ENCODE measurements at places on chromosomes 2 and 18.
A peak's percentile ranks its signal among the peaks of the same experiment; 100 is the strongest.

GRCh38 chr2:148132412-148132811 lies 111.5 kb downstream of the MBD5 start:
- no peaks in the 10 kb centered on the region for H3K4me1 ChIP-seq
- no peak overlapping the region for H3K4me3 ChIP-seq
- no peaks in the 10 kb centered on the region for H3K36me3 ChIP-seq
- DNase-seq = no peak
- H3K27ac ChIP-seq = no peak overlapping the region
- no peaks in the 10 kb centered on the region for H3K27me3 ChIP-seq

- no peaks in the 10 kb centered on the region for H3K36me3 ChIP-seq
- H3K4me3 ChIP-seq = no peak overlapping the region
- H3K27ac ChIP-seq = no peak overlapping the region
- no peak for DNase-seq
- no peaks in the 10 kb centered on the region for H3K4me1 ChIP-seq
Observed at GRCh38 chr2:67839242-67839641, 223.6 kb downstream of the C1D start.

GRCh38 chr2:199315299-199316179 lies 142.2 kb downstream of the SATB2 start:
- no peaks in the 10 kb centered on the region for H3K27me3 ChIP-seq
- H3K36me3 ChIP-seq = no peaks in the 10 kb centered on the region
- no peak overlapping the region for H3K4me3 ChIP-seq
- H3K27ac ChIP-seq = no peak overlapping the region
- H3K4me1 ChIP-seq = no peaks in the 10 kb centered on the region

DNA sequence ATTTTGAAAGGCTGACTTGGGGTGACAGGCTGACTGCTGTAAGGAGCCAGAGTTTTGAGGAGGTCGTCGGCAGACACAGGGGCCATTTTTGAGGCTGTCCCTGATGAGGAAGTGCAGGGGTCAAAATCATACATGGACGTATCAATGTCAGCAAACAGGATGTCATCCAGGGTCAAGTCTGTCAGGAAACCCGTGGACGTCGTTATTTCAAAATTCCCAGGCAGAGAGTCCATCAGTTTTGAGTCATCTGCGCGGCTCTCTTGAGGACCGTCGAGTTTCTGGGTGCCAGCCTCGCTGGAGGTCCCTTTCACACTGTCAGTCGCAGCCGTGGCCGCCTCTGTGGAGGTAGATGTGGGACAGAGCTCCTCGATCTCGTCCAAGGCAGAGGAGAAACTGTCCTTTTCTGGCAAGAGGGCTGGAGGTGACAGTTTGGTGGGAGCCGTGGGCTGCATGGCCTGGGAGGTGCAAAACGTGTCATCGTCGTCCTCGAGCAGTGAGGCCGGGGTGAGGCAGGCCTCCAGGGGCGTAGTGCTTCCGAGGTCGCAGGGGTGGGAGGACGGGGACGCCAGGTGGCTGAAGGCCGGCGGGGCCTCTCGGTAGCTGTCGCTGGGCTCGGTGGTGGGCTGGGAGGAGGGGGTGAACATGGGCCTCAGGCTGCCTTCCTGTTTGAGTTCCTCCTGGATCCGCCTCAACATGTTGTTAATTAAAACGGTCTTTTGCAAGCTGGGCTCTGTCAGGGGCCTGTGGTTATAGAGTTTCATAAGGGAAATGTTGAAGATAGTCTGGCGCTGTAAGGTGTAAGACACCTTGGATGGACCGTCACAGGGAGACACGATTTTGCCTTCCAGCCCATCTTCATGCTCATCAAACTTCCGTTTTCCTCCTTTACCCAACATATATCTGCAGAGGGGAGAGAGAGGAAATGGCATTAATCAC lies 17.5 kb downstream of the SERTAD2 start:
- H3K27ac ChIP-seq = peak overlapping the region; percentile 74
- DNase-seq = no peak
- peaks cover 57% of the 10 kb centered on the region for H3K36me3 ChIP-seq
- no peak overlapping the region for H3K4me3 ChIP-seq

DNA sequence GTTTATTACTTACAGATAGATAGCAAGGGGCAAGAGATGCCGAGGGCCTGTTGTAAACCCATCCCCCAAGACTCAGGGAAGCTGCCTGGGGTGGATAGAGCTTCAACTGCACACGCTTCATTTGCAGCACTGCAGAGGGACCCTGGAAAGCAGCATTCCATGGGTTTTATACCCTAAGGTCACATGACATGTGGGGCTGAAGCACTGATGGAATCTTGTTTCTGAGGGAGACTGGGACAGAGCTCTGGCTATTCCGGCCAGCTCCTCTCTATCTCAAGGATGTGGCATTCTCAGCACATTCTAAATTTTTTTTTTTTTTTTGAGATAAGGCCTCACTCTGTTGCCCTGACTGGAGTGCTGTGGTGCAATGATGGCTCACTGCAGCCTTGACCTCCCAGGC lies 300.1 kb downstream of the MYCN start:
- no peaks in the 10 kb centered on the region for H3K36me3 ChIP-seq
- no peak overlapping the region for H3K27ac ChIP-seq
- DNase-seq = no peak
- H3K27me3 ChIP-seq = peaks cover 32% of the 10 kb centered on the region
- no peak overlapping the region for H3K4me3 ChIP-seq
- H3K4me1 ChIP-seq = no peaks in the 10 kb centered on the region

GRCh38 chr2:19225126-19225525 lies 133.3 kb downstream of the OSR1 start:
- H3K27me3 ChIP-seq = no peaks in the 10 kb centered on the region
- H3K4me1 ChIP-seq = no peaks in the 10 kb centered on the region
- H3K4me3 ChIP-seq = no peak overlapping the region
- no peak overlapping the region for H3K27ac ChIP-seq

DNA sequence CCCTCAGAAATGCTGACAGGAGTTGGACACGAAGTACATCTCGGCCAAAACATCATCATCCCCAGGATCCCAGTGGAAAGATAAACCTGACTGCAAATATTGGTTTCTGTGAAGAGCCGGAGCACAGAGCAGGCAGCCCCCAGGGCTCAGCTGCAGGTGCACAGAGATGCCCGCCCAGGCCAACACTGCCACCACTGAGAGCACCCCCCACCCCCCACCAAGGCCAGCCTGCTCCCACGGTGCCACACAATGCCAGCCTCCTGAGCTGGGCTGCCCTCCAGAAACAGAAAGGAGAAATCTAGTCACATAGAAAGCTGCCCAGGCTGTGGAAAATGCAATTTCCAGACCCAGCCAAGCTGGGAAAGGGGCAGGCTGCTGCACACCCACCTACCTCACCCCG lies 71.7 kb downstream of the GALNT14 start:
- no peaks in the 10 kb centered on the region for H3K27me3 ChIP-seq
- H3K36me3 ChIP-seq = no peaks in the 10 kb centered on the region
- no peak for DNase-seq
- H3K4me3 ChIP-seq = no peak overlapping the region
- no peak overlapping the region for H3K27ac ChIP-seq

- no peaks in the 10 kb centered on the region for H3K27me3 ChIP-seq
- no peaks in the 10 kb centered on the region for H3K36me3 ChIP-seq
- H3K4me3 ChIP-seq = no peak overlapping the region
- no peak for DNase-seq
Observed at GRCh38 chr18:27839141-27839540, 337.8 kb downstream of the CDH2 start.

- H3K27me3 ChIP-seq = peaks cover 15% of the 10 kb centered on the region
- peaks cover 25% of the 10 kb centered on the region for H3K4me1 ChIP-seq
- H3K36me3 ChIP-seq = no peaks in the 10 kb centered on the region
- no peak overlapping the region for H3K27ac ChIP-seq
- no peak for DNase-seq
Observed at GRCh38 chr2:240230291-240230931, 90.0 kb upstream of the OTOS start.

- no peaks in the 10 kb centered on the region for H3K4me1 ChIP-seq
- H3K27ac ChIP-seq = peak overlapping the region; percentile 42
- H3K27me3 ChIP-seq = no peaks in the 10 kb centered on the region
Observed at GRCh38 chr2:189253836-189254235, 74.3 kb upstream of the COL5A2 start.

GRCh38 chr2:8847400-8847799 lies 10.0 kb upstream of the KIDINS220 start:
- H3K27me3 ChIP-seq = peaks cover 22% of the 10 kb centered on the region
- H3K4me1 ChIP-seq = no peaks in the 10 kb centered on the region
- no peak overlapping the region for H3K4me3 ChIP-seq
- H3K27ac ChIP-seq = no peak overlapping the region
- no peak for DNase-seq
- no peaks in the 10 kb centered on the region for H3K36me3 ChIP-seq

- no peaks in the 10 kb centered on the region for H3K4me1 ChIP-seq
- H3K27ac ChIP-seq = no peak overlapping the region
- H3K4me3 ChIP-seq = no peak overlapping the region
- peaks cover 3% of the 10 kb centered on the region for H3K27me3 ChIP-seq
- DNase-seq = no peak
Observed at GRCh38 chr2:118065015-118065706, 23.1 kb upstream of the INSIG2 start.

GRCh38 chr2:162840598-162841246 lies 2.2 kb upstream of the KCNH7 start:
- peaks cover 6% of the 10 kb centered on the region for H3K4me1 ChIP-seq
- H3K36me3 ChIP-seq = no peaks in the 10 kb centered on the region
- DNase-seq = no peak
- no peak overlapping the region for H3K4me3 ChIP-seq
- peaks cover 39% of the 10 kb centered on the region for H3K27me3 ChIP-seq

DNA sequence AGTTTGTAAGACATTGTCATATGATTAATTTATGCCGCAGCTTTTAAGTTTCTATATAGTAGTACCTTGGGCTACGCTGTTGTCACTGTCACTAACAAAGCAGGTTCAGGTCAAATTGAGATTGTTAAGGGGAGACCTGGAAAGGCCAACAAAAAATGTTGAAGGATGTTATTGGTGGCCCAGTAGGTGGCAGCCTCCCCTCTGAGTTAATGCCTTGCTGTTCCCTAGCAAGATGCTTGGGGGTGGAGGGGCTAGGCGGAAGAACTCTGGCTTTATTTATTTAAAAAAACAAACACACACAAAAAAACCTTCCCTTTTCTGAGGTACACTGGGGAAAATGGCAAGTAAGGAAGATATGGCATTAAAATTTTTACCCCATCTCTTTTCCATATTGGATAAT lies 128.3 kb upstream of the ATP5MC3 start:
- no peaks in the 10 kb centered on the region for H3K36me3 ChIP-seq
- no peak for DNase-seq
- no peak overlapping the region for H3K4me3 ChIP-seq
- H3K4me1 ChIP-seq = no peaks in the 10 kb centered on the region
- H3K27me3 ChIP-seq = no peaks in the 10 kb centered on the region

GRCh38 chr18:79197531-79197930 lies 128.3 kb downstream of the ATP9B start:
- H3K4me1 ChIP-seq = no peaks in the 10 kb centered on the region
- H3K36me3 ChIP-seq = peaks cover 41% of the 10 kb centered on the region
- H3K27ac ChIP-seq = no peak overlapping the region
- H3K4me3 ChIP-seq = no peak overlapping the region

DNA sequence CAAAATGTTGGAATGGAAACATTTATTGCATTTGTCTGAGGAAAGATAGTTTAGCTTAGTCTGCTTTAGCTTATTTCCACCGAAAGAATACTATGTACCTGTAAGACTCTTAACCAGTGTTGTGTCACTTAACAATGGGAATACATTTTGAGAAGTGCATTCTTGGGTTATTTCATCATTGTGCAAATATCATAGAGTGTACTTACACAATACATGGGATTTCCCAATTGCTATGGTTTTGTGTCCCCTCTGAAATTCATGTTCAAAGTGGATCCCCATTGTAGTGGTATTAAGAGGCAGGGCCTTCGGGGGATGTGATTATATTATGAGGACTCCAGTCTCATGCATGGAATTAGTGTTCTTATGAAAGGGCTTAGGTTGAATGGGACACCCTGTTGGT lies 249.4 kb upstream of the UBE2E3 start:
- no peaks in the 10 kb centered on the region for H3K4me1 ChIP-seq
- no peak overlapping the region for H3K4me3 ChIP-seq
- no peaks in the 10 kb centered on the region for H3K36me3 ChIP-seq

- H3K4me3 ChIP-seq = peak overlapping the region; percentile 82
- no peak overlapping the region for H3K27ac ChIP-seq
- peaks cover 15% of the 10 kb centered on the region for H3K4me1 ChIP-seq
- DNase-seq = no peak
- H3K36me3 ChIP-seq = no peaks in the 10 kb centered on the region
- peaks cover 4% of the 10 kb centered on the region for H3K27me3 ChIP-seq
Observed at GRCh38 chr2:167293943-167294775, 405.9 kb downstream of the XIRP2 start.

DNA sequence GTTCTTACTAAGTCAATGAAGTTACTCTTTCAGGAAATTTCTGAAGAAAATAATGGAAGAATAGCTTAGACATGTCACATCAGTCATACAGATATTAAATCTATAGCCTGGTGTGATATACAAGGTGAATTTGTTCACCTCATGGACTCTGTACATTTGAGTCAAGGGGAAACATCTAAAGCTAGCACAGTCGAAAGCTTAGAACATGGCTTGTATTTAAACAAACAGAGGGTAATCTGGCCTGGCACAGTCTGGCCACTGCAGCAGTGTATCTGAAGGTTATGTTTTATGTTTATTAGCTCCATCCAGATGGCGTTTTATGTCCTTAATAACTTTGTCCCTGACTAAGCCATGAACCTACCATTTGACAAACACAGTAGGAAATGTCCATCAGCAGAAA lies 817.3 kb downstream of the SATB2 start:
- no peak for DNase-seq
- no peaks in the 10 kb centered on the region for H3K36me3 ChIP-seq
- no peaks in the 10 kb centered on the region for H3K4me1 ChIP-seq
- H3K27ac ChIP-seq = no peak overlapping the region
- no peak overlapping the region for H3K4me3 ChIP-seq

DNA sequence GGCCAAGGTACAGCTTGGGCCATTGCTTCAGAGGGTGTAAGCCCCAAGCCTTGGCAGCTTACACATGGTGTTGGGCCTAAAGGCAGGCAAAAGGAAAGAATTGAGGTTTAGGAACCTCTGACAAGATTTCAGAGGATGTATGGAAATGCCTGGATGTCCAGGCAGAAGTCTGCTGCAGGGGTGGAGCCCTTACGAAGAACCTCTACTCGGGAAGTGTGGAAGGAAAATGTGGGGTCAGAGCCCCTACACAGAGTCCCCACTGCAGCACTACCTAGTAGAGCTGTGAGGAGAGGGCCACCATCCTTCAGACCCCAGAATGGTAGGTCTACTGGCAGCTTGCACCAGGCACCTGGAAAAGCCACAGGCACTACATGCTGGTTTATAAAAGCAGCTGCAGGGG lies 124.2 kb downstream of the RPIA start:
- H3K36me3 ChIP-seq = no peaks in the 10 kb centered on the region
- H3K27ac ChIP-seq = no peak overlapping the region
- no peaks in the 10 kb centered on the region for H3K4me1 ChIP-seq
- no peak overlapping the region for H3K4me3 ChIP-seq
- H3K27me3 ChIP-seq = no peaks in the 10 kb centered on the region

GRCh38 chr18:2180586-2180985 lies 390.7 kb downstream of the METTL4 start:
- H3K36me3 ChIP-seq = no peaks in the 10 kb centered on the region
- no peaks in the 10 kb centered on the region for H3K27me3 ChIP-seq
- no peak overlapping the region for H3K4me3 ChIP-seq
- no peaks in the 10 kb centered on the region for H3K4me1 ChIP-seq
- no peak for DNase-seq
- no peak overlapping the region for H3K27ac ChIP-seq

GRCh38 chr2:188181884-188182283 lies 109.8 kb upstream of the GULP1 start:
- no peak overlapping the region for H3K4me3 ChIP-seq
- no peak overlapping the region for H3K27ac ChIP-seq
- H3K36me3 ChIP-seq = no peaks in the 10 kb centered on the region
- no peaks in the 10 kb centered on the region for H3K4me1 ChIP-seq

Data from esophagus squamous epithelium (tissue), 5 donors.